ENCODE measurements at places on chromosomes 12 and 14. TPM values are rescaled to one million over a fixed set of nuclear protein-coding genes. Genes with fewer than 3 reads are reported as not detected.

DNA sequence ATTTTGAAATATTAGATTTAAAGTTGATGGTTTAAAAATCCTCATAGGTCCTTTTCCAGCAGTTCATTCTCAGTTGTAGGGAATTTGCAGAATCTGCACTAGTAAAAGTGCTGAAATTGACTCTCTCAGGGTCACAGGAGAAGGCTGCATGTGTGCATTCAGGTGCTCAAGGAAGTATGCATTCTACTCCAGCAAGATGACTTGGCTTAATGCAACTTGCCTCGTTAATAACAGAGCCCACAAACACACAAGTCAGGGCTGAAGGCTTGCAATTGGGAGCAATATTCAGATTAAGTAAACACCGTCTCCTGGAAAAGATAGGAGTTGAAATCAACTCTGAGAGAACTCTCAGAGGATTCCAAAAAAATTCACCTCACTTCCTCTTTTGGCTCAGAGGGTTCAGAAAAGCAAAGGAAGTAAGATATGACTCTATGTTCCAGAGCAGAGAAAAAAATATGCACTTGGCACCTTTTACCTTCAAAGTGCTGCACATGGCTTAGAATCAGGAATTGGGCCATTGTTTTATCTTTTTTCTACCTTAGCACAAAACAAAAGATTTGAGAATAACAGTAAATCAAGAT lies 406.3 kb upstream of the DCN start:
- no peak for DNase-seq

Gene CYP27B1
- total RNA-seq = not detected

Gene MSRB3
- total RNA-seq = 43.5 TPM

Gene RNASE3
- total RNA-seq = not detected

- peak; percentile 45 for DNase-seq
Measured at GRCh38 chr12:12032851-12033797, 37.6 kb upstream of the BCL2L14 start.

DNA sequence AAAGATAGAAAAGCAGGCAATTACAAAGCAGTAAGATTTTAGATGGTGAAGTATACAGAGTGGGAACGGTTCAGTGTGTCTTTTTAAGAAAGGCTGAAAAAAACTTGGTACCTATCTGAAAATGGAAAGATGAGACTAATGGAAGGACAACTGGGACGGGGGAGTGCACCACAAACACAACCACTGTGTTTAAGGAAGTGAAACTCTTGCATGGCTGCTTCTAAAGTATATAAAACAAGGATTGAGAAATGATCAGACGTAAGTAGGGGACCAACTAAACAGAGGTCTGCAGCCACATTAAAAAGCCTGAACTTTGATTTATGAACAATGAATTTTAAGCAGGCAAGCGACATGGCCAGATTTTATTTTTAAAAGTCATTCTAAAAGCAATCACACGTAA lies 328.6 kb downstream of the MDGA2 start:
- no peak for DNase-seq

DNA sequence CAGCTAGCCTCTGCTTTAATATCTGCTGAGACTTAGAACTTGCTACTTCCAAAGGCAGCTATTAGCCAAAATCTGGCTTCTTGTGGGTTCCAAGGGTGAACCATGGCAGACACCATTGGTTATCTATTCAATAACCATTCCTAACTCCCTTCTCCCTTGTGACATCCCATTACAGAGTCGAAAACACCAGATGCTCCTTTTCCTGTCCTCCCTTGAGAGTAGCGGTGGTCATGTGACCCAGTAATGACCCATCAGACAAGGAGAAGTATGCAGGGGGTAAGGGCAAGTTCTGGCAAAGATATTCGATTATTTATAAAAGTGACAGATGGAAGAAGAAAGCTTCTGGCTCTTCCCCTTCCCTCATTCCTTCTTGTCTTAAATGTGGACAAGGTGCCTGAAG lies 20.1 kb downstream of the TGFB3 start:
- no peak for DNase-seq

Gene FITM1
- 0.79 TPM for total RNA-seq

Gene SALL2
- 0.81 TPM for total RNA-seq

Gene CLEC4C
- total RNA-seq = not detected

- DNase-seq = no peak
Measured at GRCh38 chr12:49059299-49060171, 1.1 kb downstream of the KMT2D start.

GRCh38 chr12:1212526-1212925 lies 221.5 kb downstream of the ERC1 start:
- DNase-seq = no peak

DNA sequence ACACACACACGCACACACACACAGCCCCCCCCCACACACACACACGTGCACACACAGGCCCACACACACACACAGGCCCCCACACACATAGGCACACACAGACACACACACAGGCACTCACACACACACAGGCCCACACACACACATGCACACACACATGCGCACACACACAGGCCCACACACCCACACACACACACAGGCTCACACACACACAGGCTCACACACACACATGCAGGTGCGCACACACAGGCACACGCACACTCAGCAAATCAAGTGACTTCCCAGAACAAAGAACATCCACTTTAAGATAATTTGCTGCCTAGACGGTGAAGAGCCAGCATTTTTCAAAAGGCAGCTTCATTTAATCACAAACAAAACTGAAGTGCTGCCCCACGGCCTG lies 78.5 kb upstream of the FBRSL1 start:
- DNase-seq = no peak

GRCh38 chr12:116028619-116029018 lies 248.9 kb downstream of the MED13L start:
- no peak for DNase-seq

- DNase-seq = no peak
Measured at GRCh38 chr14:99431986-99432385, 48.7 kb downstream of the SETD3 start.

GRCh38 chr12:18502422-18502968 lies 235.3 kb downstream of the PLCZ1 start:
- DNase-seq = no peak

GRCh38 chr14:88746052-88746451 lies 46.7 kb downstream of the EML5 start:
- no peak for DNase-seq

Gene IAPP
- total RNA-seq = not detected

Gene FGD4
- total RNA-seq = 3.1 TPM

Gene PTPRO
- 0.15 TPM for total RNA-seq

DNA sequence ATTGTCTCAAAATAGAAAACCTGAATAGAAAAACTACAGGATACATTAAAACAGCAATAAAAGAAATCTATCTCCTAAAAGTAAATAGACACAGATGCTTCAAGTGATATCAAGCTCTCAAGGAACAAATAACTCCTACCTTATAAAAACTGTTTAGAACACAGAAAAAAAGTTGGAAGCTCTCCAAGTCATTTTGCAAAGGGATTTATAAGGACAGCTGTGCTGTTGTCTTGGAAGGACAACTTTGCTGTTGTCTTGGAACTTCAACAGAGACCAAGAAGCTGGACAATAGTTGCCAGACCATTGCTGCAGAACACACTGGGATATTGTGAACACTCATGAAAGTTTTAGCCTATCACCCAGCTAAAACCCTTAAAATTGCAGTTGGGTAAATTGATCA lies 780.7 kb downstream of the FLRT2 start:
- no peak for DNase-seq

Gene FIGNL2
- total RNA-seq = 0.10 TPM

DNA sequence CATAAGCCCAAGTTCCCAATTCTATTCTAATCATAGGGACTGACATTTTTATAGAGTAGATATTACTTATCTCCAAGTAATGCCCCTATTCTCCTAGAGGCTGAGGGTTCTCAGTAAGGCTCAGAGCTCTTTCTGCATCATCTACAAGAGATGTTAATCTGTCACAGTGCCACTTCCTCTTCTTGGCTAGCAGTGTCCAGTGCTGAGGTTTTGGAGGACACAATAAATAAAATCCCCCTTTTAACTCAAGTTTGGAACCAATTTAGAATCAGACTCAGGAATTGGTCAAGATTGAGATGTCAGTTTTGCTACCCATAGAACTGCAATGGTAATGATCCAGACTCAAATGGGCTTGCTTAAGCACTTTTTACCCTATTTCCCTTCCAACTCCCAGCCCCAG lies 154.1 kb upstream of the ARID2 start:
- DNase-seq = no peak

DNA sequence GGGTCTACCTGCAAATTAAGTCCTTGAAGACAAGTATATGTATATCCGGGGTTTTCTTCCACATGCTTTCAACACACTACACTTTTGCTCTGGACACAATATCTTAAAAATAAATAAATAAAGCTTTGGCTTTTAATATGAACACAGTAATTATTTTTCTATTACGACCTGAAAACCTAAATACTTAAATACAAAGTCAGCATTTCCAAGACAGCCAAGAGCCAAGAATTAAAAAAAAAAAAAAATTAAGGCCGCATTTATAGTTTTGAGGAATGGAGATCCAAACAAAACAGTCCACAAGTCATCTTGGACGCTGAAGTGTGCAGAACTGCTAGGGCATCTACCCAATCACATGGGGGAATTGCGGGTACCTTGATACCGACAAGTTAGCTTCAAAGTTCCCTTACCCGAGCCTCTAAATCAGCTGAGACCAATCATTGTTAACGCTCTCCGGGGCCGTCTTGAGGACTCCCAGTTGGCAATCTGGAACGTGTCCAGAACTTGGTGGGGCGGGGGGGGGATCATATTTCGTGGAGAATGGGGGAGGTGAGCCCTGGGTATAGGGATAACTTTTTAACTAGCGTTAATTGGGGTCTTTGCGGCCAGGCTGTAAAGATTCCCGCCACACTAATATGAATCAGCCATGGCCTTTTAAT lies 731 bp upstream of the PCNX4 start:
- peak; percentile 33 for DNase-seq

Gene MAP1LC3B2
- 0.26 TPM for total RNA-seq

DNA sequence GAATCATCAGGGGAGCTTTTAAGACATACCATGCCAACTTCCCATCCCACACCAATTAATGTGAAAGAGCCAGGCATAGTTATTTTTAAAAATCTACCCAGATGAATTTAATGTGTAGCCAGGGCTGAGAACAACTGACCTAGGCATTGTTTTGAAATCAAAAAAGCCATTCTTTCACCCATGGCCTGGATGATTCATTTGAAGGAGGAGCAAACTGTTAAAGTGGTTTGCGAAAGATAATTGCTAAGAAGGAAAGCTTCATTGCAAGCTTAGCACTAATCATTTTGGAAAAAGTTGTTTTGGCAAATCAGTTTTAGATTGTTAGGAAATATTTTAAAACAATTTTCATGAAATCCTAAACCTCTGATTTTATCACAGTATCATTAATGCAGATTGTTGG lies 2.1 kb upstream of the GTSF1 start:
- DNase-seq = no peak

Gene BMP4
- 9.3 TPM for total RNA-seq
